ENCODE measurements at places on chromosomes 6 and 20.
A peak's percentile ranks its signal among the peaks of the same experiment; 100 is the strongest.

GRCh38 chr6:37309046-37309445 is 44.7 kb upstream of the RNF8 start:
- peak; percentile 70 for DNase-seq

DNA sequence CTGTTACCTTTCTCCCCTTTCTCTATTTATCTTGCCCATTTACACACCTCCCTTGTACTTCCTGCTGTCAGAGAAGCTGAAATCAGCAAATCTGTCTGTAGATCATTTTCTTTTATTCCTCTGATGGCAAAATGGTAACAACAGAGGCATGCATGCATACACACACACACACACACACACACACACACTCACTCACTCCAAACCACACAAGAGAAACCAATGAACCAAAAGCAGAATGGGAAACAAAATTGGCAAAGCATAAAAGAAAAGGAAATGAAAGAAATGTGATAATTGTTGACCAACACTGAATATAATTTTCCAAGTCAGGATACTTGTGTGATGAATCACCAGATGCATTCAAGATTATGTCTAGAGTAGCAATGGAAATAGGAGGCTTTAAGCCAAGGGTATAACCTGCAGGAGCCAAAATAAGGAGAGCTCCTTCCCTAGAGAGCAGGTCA is 172.4 kb downstream of the PLCB4 start:
- no peak for DNase-seq

DNA sequence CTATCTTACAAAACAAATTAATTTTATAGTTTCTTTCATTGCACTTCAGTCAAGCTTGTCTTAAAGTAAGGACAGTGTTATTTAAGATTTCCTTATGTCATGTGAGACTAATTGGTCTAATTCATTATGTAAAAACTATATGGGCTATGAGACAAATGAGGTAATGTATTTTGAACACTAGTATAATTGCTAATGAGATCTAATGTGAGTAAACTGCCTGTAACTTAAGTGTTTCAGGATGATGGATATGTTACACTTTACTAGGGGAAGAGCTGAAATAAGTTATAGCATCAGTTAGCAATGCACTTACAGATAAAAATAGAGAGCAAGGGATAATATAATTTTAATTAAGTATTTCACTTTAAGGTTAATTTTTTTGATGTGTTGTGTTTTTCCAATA is 386.3 kb upstream of the MAP3K7 start:
- no peak for DNase-seq

- DNase-seq = no peak
Measured at GRCh38 chr6:35626401-35626800, 62.3 kb downstream of the FKBP5 start.

- DNase-seq = no peak
Measured at GRCh38 chr20:46204594-46205186, 86.6 kb downstream of the CD40 start.

DNA sequence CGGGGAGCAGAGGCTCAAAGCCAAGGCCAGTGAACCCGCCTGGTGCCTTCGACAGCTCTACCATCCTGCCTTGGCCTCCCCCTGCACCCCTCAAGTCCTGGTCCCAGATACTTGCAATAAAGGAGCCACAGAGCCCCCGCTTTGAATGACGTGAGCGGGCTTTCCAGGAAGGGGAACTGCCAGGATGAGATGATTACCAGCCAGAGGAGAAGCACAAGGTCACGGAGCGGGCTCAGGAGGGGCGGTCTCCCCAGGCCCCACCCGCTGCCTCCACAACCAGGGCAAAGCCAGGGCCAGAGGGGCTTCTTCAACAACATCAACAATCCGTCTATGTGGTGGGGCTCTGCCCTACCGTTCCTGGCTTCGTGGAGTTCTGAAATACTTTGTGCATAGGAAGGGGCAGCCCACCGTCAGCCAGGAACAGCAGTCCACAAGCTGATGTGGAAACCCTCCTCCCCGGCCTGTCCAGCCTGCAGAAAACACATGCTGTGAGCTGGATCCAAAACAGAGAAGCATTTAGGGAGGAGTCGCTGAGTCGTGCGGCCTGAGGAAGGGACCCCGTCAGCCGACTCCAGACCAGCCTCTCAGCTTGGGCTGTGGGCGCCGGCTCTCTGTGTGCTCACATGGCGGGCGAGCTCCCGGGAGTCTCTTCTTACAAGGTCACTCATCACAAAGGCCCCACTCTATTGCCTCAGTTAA is 392.5 kb downstream of the CDH4 start:
- DNase-seq = no peak

DNA sequence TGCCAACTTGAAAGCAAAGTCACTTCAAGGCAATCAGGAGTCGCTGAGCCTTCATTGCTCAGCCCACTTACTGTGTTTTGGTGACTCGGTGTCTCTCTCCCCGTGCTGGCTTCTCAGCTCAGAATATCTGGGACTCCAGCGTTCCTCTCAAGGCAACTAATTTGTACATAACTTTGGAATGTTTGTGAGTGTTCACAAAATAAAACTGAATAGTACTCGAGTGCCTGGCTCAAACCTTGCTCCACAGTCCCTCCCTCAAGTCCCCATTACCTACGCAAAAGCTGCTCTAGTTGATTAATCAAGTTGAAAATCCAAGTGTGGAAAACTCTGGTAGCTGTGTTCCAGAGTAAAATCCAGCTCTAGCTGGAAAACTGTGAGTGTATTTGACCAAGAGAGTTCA is 8.6 kb downstream of the IPCEF1 start:
- DNase-seq = no peak

GRCh38 chr6:4751823-4752464 is 24.3 kb upstream of the CDYL start:
- DNase-seq = no peak

DNA sequence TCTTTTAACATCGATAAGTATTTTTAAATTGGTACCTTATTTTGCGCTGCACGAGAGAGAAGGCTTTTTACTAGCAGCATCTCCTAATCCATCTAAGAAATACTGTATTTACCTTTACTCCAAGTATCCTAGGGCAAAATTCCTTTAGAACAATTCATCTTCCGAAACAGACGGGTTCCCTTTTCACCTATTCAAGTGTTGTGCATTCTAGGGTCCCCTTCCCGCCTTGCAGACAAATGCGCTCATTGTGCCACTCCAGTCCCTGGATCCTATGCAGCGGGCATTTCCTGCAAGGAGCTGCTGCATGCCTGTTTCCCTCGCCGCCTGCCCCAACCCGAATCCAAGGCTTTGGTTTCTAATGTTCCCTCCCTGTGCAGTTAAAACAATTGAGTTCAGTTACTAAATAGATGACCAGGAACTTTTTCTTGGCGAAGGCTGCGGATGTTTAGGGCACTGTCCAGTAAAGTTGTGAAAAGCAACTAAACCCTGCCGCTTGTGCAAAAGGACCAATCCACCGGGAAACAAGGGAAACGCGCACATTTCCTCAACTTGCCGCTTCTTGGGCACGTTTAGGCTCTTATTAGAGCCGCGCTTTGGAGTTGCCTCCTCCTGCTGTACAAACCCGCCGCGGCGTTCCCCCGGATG is 556 bp upstream of the SCAF8 start:
- no peak for DNase-seq

DNA sequence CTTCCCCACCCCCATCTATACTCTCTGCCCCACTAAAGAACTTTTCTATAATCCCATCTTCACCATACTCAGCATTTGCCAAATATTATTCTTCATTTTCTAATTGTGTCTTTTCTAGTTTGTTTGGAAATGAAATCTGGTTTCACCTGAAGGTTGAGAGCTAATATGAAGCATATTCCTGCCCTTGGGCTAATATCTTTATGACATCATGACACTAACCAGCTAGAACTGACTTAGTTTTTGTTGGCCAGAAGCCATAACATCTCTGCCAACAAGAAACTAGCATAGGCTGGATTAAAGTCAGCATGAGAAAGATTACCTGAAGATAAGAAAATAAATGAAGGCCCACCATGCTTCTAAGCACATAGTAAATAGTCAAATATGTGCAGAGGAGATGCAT is 16.7 kb downstream of the UNC5CL start:
- DNase-seq = no peak

DNA sequence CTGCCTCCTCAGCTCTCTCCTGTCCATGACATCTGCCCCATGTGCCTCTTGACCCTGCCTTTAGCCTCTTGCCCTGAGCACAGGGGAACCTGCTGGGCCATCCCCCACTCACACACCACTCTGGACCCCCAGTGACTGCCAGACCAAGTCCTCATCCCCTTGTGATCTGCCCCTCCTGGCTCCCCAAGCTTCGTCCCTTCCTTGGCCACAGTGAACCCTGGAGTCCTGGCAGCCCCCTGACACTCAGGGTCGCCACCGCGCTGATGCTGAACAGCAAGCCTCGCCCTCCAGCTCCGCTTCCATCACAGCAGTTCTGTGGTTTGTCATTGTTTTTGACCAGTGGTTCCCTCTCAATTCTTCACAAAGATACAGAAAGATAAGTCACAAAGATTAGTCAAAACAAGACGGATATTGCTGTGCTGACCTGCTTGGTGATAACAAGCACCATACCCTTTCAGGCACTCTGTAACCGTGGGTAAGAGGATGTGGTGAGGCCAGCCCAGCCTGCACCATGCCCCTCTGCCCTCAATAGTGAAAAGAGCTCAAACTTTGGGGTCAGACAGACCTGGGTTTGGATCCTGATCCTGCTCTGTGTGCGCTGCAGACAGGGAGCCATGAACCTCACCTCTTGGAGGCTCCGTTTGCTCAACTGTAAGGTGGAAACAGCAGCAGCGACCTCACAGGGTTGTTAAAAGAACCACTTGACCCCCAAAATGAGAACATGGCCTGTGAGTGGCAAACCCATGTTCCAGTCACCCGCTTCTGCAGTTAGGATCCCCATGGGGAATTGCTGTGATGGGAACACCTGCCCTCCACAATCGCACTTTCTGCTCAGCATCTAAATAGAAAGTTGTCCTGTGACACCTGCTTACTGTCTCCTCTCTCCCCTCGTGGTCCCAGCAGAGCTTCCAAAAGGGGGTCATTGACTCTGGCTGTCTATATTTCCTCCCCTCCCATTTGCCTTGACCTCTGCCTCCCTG is 114.5 kb downstream of the TOX2 start:
- no peak for DNase-seq

DNA sequence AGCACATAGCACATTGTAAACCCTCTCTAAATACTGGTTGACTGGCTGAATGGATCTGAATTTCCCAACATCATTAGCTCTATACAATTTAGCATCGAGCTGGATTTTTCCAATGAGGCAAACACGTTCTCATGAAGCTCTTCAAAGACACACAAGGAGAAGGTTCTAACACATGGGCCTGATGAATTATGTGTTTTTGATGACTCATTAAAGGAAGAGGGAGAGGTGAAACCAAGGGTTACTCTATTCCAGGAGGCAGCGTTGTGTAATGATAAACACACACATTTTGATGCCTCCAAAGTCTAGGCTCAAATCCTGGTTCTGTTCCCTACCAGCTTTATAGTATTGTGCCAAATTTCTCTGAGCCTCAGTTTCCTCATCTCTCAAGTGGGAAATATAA is 84.3 kb downstream of the PFDN4 start:
- DNase-seq = no peak

DNA sequence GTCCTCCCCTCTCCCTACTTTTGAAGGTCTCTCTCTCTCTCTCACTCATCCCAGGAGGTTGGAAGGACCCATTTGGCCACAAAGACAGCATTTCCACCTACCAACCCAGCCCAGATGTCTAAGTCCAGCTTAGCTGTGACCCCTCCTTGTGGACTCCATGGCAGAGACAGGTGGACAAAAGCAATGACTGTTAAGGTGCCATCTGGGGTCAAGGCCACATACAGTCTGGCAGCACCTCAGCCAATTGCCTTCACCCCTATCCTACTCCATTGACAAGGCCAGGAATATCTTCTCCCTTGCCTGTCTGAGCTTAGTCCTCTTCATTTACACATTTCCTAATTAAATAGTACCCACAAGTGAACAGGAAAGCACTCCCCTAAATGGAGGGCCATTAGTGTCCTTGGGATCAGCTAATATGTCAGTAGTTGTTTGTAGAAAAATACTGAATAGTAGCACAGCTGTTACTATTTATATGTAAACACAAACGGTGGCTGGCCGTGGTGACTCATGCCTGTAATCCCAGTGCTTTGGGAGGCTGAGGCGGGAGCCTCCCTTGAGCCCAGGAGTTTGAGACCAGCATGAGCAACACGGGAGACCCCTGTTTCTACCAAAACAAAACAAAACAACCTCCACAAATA is 28.8 kb downstream of the GCM1 start:
- DNase-seq = no peak

Data from hematopoietic multipotent progenitor cell treated with erythropoietin and hydrocortisone succinate and interleukin-3 and kit ligand, for 15 days (in vitro differentiated cells).